Cortex of kidney (tissue), 1 donor: ENCODE measurements at places on chromosomes 7 and 10.

GRCh38 chr7:151342811-151343210, 1.2 kb downstream of the NUB1 start:
- no peak for DNase-seq

- DNase-seq: no peak
Measured at GRCh38 chr10:127392351-127393235, 156.5 kb upstream of the NPS start.

DNA sequence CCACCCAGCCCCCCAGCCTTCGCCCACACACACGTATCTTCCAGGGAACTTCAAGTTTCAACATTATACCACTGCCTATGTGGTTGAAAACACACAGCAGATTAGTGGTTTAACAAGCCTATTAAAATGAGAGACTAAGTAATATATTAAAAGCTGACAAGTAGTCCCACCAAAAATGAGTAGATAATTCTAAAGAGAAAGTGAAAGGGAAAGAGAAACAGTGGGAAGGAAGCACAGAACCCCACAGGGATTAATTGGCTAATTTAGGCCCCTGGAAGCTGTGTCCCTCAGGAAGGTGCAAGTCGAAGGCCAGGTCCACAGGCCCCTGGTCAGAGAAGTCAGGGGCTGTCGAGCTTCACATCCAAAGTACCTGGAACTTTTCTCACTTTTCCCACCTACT, 210.5 kb upstream of the YAE1 start:
- DNase-seq: no peak

DNA sequence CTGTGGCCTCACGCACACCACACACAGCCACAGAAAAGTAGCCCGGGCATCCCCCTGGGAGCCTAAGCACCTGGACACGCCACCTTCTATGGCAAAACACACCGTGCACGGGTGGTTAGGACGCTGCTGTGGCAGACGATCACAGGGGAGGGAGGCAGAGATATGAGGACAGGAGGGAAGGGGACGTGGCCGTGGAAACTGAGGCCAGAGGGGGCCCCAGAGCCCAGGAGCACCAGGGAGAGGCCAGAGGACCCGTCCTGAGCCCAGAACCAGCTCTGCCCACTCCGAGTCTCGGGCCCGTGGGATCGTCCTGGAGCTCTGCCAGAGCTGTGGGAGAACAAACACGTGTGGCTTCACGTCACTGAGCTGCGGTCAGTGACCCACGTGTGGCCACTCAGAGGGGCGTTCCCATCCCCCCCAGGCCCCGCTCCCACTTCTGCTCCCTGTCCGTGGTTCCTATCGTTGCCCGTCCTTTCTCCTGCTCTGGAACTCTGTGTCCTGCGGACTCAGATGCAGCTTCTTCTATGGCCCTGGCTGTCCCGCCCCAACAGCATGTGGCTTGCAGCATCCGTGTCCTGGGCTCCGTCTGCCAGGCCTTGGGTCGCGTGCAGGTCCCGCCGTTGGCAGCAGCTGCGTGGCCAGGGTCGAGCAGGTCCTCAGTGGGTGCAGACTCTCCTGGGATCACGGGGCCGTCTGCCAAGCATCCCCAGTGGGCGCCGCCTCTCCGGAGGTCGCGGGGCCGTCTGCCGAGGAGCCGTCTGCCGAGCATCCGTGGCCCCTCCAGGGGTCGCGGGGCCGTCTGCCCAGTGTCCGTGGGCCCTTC, 31.0 kb downstream of the GET4 start:
- no peak for DNase-seq

- no peak for DNase-seq
Measured at GRCh38 chr7:84735677-84736076, 451.2 kb downstream of the SEMA3D start.

DNA sequence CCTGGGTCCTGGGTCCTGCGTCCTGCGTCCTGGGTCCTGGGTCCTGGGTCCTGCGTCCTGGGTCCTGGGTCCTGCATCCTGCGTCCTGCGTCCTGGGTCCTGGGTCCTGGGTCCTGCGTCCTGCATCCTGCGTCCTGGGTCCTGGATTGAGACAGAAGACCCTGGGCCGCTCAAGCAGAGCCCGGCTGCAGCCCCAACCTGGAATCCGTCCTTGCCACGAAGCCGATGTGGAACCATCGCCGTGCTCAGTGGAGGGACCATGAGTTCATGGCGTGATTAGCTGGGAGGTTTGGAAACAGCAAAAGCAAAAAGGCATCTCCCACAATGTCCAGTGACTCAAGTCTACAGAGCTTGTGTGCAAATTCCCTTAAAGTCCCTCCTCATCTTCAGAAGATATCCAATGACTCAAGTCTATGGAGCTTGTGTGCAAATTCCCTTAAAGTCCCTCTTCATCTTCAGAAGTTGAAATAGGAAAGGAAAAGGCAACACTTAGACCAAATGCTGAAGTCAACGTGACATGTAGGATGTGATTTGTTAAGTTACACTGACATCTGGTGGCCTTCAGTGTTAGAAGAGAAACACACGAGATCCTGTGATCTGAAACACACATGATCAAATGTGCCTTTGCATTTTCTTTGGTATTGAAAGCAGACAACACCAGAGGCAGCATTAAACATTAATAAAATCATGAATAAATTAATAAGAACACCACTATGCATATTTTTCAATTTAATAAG, 179.9 kb downstream of the PTPRN2 start:
- DNase-seq: no peak

- no peak for DNase-seq
Measured at GRCh38 chr7:74242122-74242443, 12.1 kb downstream of the RFC2 start.

DNA sequence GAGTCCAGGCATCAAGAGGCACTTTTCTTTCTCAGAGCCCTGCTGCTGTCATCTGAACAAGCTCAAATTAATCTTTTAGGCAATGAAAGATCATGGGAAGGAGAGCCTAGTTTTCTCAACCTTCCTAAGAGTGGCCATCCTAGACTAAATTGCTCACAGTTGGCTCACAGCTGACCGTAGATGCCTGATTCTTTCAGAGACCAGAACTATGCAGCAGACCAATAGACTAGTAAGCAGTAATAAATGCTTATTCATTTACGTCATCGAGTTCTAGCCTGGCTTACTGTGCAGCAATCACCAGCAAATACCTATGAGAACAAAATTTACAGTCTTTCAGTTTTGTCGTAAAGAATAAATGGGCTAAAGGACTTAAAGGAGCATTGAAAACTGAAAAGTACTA, 602.9 kb upstream of the GHITM start:
- no peak for DNase-seq

DNA sequence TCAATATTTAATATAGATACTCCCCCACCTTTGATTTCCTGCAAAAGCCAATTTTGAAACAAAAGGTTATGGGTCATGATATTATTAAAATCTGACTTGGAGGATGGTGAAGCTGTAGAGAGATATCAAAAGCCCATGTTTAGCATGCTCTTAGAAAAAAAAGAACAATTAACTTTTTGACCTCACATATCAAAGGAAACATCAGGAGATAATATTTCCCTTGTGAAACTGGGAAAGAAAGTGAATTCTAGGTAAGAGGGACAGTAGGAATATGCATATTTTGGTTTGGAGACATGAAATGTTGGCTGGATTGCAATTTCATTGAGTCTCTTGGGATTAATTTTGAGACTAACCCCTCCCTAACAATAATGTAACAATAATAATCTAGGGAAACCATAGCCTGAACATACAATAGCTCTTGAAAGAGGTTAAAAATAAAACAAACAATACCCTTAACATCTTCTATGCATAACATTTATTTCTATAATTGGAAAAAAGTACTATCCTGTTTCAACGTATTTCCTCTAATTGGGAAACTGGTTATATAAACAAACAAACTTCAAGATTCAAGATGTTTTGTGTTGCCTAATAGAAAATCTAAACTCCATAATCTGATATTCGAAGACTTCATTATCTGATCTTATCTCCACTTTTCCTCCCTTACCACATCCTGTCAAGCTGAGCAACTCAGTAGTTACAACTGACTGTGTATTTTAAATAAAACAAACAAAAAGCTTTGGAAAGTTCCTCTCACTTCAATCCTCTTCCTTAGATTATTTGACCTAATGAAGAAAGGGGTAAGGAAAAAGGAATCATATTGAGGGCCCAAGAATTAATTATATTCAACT, 14.8 kb downstream of the TMEM26 start:
- no peak for DNase-seq

DNA sequence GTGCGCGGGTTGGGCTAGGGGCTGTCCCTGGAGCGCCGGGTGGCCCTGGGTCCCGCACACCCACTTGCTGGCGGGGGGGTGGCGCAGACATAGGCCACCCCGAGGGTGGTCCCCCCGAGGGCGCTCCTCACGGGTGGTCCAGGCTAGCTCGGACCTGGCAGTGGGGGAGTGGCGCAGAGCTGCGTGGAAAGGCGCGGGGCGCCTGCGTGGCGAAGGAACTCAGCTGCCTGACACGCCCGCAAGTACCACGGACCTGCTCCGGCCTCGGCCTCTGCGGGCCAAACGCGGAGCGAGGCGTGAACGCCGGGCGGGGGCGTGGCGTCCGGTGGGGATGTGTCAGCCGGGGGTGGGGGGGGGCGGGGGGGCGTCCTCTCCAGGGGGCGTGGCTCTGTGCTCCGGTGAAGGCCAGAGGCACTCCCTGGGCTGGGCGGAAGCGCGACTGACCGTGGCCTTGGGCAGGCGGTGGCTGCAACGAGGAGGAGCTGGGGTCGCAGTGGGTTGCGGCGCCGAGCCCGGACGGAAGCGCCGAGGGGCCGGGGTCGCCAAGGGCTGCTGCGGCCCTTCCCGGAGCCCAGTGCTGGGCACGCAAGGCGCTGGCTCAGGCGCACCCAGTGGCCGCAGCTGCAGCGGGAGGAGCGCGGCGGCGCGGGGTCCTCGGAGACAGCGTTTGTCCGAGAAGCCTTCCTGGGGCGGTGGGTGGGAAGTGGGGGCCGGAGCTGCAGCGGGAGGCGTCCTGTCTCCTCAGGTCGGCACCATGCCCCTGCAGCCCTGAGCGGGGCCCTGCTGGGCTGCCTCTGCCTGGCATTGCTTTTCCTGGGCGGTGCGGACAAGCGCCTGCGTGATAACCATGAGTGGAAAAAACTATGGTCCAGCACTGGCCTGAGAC, 58.9 kb upstream of the NUPR2 start:
- DNase-seq: no peak

DNA sequence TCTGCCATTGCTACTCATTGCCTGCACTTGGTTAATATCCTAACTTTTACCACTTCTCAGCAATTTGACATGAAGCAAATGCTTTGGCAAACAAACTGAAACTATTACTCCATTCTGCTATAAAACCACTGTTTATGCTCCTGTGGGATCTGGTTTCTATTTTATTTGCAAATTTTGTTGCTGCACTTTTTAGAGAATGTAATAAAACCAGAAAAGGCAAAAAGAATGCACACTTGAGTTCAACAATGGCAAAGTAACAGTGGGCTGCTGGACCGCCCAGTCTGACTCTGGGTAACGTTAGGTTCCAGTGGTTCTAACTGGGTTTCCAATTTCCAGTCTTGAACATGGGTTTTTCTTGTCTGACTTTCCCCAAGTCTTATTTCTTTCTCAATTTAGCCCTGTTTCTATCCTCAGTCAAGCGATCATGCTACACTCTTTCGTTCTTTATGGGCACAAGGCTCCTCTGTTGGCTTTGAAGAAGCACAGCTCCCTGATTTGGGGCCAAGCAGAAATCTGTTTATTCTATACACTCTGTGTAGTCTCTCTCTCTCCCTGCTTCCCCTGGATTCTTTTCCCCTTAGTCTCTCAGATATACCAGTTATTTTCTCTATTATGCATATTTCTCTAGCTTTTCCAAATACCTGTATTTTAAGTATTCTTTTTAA, 129.2 kb upstream of the FAM3C start:
- no peak for DNase-seq

GRCh38 chr10:122333037-122333436, 41.5 kb upstream of the PLEKHA1 start:
- no peak for DNase-seq
